ENCODE measurements at places on chromosomes 5 and 9.

GRCh38 chr9:126326228-126327005 lies at the start of gene MVB12B:
TSS of gene MVB12B (plus strand) at chr9:126326829. CDS start at chr9:126326930, 101 bp downstream.
- DNase-seq: no peak

DNA sequence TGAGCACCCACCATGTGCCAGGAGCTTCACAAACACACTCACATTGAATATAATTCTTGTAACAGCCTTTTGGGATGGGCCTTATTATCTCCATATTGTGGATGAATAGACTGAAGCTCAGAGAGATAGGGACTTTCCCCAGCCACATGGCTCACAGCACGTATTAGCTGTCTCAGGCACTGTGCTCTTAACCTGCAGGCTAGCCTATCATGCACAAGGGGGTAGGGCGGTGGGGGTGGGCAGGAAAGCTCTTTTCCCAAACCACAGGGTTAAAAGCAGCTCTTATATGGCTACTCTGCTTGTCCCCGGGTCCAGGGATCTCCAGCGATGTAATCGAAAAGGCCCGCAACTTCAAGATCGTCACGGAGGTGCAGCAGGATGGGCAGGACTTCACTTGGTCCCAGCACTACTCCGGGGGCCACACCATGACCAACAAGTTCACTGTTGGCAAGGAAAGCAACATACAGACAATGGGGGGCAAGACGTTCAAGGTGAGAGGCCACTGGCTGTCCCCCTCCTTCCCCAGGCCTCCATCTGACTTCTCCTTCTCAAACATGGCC lies 2.6 kb downstream of the FABP6 start:
- DNase-seq: no peak

DNA sequence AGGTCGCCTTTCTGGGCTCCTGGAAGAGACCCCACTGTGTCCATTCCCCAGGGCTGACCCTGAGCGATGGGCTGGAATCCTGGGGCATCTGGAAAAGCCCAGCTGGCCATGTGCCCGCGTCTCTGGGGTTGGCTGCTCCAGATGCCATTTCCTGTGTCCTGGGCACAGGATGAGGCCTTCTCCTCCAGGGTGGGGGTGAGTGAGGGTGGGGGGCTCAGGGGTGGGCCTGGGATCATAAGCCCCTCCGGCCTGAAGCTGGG lies 30.7 kb downstream of the PAEP start:
- DNase-seq: no peak

DNA sequence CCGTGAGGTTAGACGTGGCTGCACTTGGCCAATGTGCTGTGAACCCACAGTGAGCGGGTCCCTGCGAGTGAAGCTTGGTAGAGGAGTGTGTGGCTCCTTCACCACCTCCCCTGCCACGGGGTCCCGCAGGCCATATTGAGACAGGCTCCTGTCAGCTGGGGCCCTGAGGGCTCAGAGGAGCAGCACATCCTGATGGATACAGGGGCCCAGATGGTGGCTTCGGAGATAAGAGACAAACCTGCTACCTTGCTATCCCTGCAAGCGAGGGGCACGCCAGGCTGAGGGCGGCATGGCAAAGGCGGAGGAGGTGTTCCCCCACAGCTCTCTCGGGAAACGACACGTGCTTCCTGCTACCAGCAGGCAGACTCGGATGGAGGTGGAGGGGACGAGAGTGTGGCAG lies 33.1 kb downstream of the SLC6A3 start:
- no peak for DNase-seq

DNA sequence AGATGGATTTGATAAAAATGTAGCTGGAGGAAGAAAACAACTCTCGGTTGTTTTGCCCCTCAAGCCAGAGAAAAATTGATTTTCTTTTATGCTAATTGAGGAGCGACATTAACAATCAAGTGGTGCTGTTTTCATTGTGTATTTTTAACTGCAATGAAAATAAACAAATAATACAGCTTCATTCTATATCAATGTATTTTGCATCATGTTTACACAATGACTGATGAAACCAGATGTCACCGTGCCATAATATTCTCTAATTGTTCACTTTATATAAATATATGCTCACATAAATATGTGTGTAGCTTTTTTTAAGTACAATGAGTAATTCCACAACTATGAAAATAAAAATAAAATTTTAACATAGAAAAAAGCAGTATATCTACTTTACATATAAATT lies 139.0 kb upstream of the PRDM9 start:
- no peak for DNase-seq

- DNase-seq: no peak
Observed at GRCh38 chr9:72721067-72721466, 199.7 kb downstream of the TMC1 start.

GRCh38 chr5:97478483-97478882 lies 295.4 kb upstream of the RIOK2 start:
- no peak for DNase-seq

DNA sequence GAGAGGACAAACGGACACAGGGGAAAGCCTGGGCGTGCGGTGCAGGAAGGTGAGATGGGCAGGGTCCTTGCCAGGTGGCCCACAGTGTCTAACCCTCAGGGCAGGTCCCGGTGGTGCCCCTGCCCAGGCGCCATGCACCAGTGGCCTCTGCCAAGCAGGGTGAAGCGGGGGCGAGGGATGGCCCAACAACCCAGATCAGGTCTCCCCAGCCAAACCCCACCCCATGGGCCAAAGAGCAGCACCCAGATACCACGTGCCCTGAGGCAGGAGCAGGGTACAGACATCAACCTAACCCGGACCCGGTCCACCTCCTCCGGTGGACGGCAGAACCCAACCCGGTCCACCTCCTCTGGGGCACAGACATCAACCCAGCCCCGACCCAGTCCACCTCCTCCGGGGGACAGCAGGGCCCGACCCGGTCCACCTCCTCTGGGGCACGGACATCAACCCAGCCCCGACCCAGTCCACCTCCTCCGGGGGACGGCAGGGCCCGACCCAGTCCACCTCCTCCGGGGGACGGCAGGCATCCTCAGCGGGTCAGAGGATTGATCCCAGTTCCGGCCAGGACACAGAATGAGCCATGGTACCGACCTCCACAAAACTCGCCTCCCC lies 12.8 kb downstream of the SLC12A7 start:
- DNase-seq: no peak

DNA sequence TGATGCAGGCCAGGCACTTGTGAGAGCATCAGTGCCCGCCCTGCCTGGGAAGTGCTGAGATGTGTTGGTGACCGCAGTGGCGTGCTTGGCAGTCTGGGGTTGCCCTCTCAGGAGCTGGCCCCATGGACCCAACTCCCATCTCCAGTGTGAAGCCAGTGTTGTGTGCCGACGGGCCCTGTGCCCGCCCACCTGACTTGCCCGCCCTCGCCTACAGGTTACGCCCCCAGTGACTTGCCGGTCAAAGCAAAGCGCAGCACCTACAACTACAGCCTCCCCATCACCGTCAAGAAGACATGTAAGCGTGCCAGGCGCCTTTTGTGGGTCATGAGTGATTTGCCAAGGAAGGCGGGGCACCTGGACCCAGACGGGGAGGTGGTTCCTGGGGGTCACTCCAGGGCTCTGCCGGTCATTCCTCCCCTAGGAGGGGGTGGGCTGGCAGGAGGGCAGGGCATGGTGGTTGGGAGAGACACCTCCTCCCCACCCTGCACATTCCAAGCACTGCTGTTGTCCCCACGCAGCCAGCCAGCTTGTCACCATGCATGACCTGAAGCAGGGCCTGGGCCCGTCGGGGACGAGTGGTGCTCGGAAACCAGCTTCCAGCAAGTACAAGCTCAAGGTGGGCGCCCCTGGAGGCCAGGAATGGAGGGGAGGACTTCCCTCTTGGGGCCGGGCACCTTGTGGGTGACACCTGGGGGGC lies 7.4 kb upstream of the CEL start:
- DNase-seq: no peak

- DNase-seq: no peak
Observed at GRCh38 chr5:77367741-77368140, 124.4 kb downstream of the WDR41 start.

DNA sequence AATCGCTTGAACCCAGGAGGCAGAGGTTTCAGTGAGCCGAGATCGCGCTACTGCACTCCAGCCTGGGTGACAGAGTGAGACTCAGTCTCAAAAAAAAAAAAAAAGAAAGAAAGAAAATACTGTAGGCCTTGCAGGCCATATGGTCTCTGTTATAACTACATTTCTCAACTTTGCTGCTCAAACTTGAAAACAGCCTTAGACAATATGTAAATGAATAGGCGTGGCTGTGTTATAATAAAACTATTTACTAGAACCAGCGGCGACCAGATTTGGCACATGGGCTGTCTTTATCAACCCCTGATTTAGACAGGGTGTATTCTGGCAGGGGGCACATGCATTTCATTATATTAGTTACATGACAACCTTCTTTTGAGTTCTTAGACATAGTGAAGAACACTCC lies 130.0 kb downstream of the C9orf152 start:
- DNase-seq: no peak

GRCh38 chr5:125554355-125554754 lies 807.9 kb upstream of the ZNF608 start:
- no peak for DNase-seq
